ENCODE measurements at places on chromosomes 13 and 19.

DNA sequence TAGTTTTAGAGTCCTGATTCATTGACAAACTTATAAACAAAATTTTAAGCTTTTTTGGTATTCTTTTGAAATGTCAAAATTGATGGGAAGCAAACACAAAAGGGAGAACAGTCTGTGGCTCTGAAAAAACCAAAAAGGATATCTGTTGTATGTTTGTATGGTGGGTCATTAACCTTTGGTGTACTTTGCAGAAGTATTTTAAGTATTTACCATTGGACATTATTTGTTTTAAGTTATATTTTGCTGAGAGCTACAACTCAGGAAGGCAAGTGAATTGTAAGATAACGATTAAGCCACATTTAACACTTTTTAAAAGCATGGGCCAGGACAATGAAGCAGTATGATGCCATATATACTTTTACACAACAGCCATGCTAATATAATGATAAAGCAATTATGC, 15.2 kb downstream of the LPAR6 start:
- no peak for DNase-seq

DNA sequence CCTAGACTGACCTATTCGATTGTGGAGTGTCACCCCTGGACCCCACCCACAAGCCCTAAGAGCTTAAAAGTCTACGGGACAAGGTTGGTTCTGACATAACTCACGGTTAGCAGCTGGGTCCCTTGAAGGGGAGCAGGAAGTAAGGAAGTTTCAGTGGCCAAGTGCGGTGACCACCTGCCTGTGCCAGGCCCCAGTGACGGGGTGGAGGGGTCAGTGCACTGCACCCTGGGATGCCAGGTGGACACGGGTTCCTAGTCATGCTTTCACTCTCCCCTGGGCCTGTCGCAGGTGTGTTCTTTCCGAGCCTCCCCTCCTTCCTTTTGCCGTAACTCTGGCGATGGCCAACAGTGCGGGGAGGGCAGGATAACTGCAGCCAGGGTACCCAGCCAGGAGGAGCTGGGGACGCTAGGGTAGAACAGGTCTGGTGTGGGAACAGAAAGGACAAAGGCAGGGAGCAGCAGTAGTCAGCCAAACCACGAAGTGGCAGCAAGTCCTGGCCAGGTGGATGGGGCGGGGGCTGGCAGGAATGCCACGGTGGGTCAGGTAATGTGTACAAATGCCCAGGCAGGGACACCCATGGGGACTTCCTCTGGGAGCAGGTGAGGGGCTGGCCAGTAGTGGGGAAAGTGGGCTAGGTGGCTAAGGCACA, 58.3 kb downstream of the RGCC start:
- no peak for DNase-seq

GRCh38 chr19:2727640-2727944, 6.4 kb upstream of the DIRAS1 start:
- DNase-seq, result no peak

GRCh38 chr13:47249266-47249665, 352.4 kb upstream of the HTR2A start:
- no peak for DNase-seq

GRCh38 chr19:10538204-10538983, 5.3 kb upstream of the ATG4D start:
- DNase-seq, result no peak
